HS-5 (cell line): ENCODE measurements at places on chromosomes 3 and 15.

- DNase-seq, result no peak
Measured at GRCh38 chr15:28907338-28907960, 21.7 kb downstream of the APBA2 start.

DNA sequence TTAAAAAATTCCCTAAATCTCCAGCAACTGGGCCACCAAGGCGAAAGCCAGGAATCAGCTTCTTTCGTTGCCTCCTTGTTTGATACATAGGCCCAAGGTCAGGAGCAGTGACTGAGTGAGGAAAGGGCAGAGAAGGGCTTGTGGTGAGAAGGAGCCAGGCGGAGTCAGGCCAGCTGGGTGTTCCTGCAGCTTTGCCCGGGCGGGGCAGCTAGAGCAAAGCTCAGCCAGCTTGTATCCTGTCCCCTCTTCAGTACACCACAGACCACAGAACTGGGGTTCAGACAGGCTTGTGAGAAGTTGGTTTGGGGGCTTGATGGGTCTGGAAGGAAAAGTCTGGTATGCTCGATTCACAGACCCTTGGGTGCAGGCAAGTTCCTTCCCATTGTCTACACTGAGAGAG, 52.6 kb downstream of the CCK start:
- no peak for DNase-seq

DNA sequence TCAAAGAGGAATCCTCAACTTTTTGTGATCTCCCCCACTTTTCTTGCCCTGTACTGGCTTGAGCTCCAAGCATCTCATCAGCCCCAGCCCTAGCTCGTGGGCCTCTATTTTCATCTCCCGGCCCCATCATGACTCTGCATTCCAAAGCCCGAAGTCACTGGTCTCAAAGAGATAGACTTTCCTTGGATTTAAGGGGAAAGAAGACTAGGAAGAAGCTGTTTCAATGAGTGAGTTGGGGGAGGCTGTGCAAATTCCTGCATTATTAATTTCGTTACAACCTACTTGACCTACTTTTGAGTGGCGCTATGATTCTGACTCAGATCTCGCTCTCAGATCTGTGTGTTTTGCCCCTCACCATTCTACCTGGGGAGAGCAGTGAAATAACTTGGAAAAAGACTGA, 266.6 kb upstream of the TBL1XR1 start:
- DNase-seq, result no peak

- no peak for DNase-seq
Measured at GRCh38 chr3:128455786-128456748, 10.6 kb downstream of the DNAJB8 start.

DNA sequence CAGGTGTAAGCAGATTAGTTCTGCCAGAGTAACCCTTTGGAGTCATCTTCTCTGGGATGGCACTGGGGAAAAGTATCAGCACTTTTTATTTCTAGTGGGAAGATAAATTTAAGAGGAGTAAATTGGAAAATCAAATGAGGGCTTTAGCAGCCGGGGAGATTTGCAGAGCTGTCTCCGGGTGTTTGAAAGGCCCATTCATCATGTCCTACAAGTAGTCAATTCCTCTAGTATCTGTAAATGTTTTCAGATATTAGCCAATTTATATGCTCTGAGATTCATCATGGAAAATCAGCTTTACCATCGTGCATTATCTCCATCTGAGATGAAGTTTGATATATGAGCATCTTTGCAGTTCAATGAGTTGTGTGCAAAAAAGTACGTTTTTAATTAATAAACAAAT, 93.6 kb downstream of the CDIN1 start:
- no peak for DNase-seq

- peak; percentile 40 for DNase-seq
Measured at GRCh38 chr3:55309336-55309735, 177.8 kb downstream of the WNT5A start.

DNA sequence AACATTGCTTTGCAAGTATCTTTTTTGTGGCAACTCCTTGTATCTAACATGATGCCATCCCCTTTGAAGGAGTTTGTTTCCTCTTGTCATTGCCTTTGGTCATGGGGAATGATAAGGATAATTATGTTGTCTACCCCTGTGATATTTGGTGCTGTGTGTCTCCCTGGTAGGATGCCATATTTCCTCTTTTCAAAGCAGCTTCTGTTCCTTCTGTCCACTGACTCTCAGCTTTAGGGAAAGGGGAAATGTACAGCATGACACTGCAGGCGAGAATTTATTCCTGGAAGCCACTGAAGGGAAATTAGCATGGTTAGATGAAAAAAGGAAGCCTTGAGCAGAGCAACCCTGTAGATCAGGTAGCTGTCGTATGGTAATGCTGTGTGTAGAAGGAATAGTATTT, 576.7 kb downstream of the CADM2 start:
- no peak for DNase-seq

DNA sequence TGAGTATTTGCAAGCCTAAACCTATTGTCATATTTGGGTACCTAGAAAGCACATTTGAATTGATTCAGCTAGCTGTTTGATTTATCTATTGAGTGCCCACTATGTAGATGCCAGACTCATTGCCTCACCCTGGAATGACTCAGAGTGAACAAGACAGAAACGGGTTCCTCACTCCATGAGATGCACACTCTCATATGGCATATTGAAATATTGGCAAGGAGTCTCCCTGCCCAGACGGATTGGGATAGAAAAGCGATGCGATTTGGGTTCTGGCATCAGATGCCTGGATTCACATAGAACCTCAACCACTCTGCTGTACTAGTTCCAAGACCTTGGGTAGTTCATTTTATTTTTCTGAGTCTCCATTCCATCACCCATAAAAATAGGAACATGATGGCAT, 22.5 kb downstream of the LRRN1 start:
- no peak for DNase-seq

DNA sequence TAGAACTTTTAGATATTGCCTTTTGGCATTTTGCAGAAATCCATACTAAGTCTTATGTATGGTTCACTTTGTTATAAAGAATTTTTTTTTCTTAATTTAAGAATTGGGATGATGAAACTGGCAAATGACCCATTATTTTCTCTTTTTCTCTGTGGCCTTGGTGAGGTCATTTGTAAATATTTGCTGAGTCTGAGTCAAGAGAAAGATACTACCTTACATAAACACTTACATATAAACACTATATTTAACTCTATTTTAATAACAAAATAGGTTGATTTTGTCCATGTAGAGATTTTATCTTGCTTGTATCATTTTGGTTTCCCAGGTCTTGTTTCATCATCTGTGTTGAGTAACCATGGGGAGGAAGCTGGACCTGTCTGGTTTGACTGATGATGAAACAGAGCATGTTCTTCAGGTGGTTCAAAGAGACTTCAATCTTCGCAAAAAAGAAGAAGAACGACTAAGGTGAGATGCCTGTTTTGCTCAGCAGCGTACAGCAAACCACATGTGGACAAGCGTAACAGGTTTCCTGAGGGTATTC, 91.1 kb downstream of the MYRIP start:
- no peak for DNase-seq

- peak; percentile 74 for DNase-seq
Measured at GRCh38 chr15:39140060-39140604, 440.7 kb upstream of the THBS1 start.

GRCh38 chr3:180332608-180333007, 269.4 kb upstream of the TTC14 start:
- DNase-seq, result no peak

DNA sequence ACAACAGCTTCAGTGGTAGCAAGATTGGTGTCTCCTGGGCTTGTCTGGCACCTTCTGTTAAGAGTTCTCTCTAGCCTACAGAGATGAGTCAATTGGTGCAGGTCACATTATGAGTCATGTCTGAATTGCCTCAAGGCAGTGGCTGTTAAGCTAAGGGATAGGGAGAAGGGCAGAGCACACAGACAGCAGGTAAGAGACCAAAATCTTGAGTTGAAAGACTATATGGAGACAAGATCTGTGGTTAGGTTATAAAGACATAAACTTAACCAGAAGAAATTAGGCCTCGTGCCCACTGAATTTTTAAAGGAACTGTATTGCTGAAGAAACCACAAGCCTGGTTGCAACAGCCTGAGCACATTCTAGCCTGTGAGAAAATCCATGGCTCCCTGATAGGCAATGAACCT, 19.2 kb upstream of the KPNA1 start:
- peak; percentile 60 for DNase-seq

DNA sequence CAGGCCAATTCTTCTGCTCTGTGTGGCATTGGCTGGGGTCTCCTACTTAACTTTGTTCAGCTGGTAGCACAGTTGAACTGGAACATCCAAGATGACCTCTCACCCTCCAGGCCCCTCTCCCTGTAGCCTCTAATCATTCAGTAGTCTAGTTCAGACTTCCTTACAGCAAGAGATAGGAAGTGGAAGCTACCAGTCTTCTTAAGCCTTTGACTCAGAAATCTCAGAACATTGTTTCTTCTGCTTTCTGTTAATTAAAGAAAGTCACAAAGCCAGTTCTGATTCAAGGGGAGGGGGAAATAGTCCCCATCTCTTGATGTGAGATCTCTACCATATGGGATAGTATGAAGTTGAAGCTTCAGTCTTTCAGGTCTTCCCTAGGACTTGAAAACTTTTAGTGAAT, 18.8 kb upstream of the SACM1L start:
- DNase-seq, result no peak

GRCh38 chr3:169658311-169658931, 5.1 kb downstream of the MECOM start:
- DNase-seq, result no peak

GRCh38 chr3:39183211-39184080, 8.9 kb downstream of the XIRP1 start:
- DNase-seq, result no peak

DNA sequence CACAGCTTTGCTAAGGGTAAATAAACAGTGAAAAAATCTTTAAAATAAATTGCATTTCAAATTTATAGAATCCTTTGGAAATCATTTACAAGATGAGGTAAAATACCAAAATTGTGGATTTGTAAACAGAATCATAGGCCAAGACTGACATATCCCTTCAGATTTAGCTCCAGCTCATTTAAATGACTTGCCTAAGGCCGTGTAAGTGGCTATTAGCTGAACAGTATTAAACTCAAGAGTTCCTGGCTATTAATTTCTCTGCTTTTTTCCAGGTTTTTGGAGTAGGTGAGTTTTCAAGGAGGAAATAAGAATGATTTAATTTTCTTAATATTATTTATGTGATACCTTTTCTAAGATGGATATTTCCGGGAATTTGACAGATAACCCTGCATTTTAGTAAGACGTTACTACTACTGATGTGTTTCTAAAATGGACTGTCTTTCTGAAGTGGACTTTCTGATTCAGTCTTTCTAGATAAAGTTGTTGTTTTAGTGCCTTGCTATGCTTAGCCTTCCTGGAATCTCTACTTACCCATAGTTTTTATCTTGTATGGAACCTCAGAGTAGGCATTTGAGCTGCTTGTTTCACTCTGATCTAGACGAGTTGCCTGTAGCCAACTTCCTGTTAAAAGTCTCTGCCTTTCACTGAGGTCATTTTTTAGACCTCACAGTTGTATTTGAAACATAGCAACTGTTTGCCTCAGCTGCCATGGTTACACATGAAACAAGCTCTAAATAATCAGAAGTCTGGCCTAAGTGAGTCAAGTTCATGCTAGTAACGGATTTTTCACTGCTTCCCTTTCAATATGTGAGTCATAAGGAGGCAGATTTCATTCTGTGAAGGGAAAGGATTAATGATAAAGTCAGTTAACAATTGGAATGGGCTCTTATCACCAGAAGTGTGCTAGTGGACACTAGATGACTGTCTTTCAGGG, 127.0 kb downstream of the KLHL25 start:
- peak; percentile 92 for DNase-seq

DNA sequence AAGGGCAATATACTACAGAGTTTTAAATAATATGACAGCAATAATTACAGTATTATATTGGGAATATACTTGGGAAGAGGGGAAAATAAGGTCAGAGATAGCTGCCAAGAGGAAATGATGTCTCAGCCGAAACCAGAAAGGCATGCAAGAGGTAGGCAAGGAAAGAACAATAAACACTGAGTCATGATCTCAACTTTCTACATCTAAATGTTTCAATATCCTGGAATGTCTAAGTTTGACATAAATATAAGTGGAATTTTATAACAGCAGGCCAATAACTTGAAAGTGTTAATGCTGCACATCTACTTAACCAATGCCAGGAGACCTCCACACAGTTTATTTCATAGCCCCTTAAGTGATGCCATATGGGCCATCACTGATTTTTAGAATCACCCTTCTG, 99.8 kb upstream of the CPNE4 start:
- peak; percentile 84 for DNase-seq

DNA sequence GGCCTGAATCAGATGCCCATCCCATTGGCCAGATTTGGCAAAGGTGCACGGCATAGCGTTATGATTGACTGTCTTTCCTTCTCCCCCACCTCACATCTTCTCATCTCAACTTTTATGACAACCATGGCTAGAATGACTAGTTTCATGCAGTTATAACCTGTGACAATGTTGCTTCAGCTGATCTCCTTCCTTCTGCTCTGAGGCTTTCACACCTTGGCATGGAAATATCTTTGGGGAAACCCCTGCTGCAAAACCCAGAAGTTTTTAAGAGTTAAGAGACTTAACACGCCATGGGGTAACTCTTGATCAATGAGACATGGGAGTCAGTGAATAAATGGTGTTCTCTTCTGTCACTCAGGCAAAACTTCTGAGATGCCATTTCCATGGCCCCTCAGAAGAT, 290.7 kb upstream of the MDFIC2 start:
- DNase-seq, result no peak

DNA sequence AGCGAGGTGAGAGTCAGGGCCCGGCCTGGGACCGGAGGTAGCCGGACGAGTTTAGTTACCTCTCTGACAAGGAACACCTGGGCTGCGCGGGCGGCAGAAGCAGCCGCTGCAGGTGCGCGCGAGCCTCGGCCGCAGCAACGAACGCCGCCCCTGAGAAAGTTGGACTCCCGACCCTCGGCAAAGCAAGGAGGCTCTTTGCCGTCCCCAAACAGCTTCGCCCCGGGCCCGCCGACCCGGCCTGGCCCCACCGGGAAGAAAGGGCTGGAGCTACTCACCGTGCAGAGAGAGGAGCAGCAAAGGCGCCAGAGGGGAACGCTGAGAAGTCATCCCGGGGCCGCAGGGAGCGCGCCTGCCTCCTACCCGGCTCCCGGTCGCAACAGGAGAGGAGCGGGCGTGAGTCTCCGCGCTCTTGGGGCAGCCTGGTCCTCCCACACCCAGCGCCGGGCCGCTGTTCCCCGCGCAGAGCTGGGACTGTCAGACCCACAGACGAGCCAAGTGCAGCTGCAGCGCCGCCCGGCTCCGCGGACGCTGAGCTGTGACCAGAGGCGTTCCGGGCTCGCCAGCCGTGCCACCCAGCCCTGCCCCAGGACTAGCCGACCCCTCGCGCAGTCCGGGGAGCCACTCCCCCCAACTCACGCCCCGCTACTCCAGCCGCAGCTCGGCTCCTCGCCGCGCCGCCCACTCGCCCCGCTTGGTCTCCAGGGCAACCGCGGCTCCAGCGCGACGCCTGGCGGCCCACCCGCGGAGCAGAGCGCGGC, at the start of gene IGSF11:
IGSF11 (minus strand) TSS at position 591 of the 758 bp plus-strand sequence; CDS start at position 327, 264 bp downstream.
- DNase-seq, result no peak
